ENCODE measurements at places on chromosomes 13 and 19.

DNA sequence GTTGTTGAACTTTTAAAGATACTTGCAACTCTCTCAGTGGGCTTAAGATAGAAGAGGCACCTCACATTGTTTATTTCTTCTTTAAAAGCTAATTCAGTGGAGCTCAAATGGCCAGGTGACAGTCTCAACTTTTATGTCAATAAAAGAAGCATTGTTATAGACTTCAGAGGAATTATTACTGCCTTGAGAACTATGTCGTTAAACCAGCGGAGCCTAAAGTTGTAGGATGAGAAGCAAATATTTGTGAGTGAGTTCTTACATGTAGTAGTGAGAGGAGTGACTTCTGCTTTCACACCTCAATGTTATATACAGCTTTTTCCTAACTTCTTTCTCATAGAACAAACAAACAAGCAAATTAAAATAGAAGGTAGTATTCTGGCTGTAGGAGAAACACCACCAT is 31.2 kb upstream of the DGKH start:
- no peak for DNase-seq

- DNase-seq = no peak
Observed at GRCh38 chr19:10228393-10228792, 2.7 kb downstream of the S1PR2 start.

DNA sequence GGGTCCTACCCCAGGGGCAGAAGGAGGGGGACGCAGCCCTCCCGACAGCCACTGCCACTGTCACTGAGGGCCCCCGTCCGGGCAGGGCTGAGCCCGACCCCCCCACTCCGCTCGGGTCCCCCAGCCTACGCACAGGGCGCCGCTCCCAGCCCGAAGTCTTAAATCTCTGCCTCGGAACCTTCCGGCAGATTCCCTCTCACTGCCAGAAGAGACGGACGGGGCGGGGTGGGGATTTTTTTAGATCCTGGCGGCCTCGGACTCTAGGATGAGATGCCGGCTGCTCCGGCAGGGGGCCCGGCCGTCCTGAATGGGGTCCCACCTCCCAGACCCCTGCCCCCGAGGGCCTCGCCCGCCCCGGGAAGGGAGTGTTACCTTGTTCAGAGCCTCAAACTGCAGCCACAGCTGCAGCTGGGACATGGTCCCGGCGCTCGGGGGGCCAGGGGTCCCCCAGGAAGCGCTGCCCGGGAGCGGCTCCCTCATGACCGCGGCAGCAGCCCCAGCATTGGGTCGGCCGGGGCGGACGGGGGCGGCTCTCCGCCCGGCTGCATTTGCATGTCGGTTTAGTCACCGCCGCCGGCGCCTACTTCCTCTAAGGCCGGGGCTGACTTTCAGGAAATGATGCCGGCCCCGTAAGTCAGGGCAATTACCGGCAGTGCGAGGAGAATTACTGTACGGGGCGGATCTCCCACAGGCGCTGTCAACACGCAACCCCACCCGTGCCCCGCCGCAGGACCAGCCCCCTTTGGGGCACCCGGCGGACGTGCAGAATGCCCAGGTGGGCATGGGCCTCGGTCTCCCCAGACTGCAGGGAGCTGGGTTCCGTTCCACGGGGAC is 28.1 kb downstream of the GPX4 start:
- no peak for DNase-seq

DNA sequence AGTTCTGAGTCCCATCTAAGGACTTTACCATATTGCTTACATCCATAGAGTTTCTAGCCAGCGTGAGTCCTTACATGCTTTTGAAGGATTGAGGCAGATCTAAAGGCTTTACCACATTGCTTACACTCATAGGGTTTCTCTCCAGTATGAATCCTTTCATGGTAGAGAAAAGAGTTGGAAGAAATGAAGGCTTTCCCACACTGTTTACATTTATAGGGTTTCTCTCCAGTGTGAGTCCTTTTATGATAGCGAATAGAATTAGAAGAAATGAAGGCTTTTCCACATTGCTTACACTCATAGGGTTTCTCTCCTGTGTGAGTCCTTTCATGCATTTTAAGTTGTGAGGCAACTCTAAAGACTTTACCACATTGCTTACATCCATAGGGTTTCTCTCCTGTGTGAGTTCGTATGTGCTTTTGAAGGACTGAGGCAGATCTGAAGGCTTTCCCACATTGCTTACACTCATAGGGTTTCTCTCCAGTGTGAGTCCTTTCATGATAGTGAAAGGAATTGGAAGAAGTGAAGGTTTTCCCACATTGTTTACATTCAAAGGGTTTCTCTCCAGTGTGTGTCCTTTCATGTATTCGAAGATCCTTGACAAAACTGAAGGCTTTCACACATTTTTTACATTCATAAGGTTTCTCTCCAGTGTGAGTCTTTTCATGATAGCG is 8.4 kb upstream of the ZNF433 start:
- no peak for DNase-seq

- no peak for DNase-seq
Observed at GRCh38 chr19:33399081-33399744, 25.7 kb downstream of the CEBPG start.

- no peak for DNase-seq
Observed at GRCh38 chr13:59774491-59774971, 389.2 kb downstream of the DIAPH3 start.

DNA sequence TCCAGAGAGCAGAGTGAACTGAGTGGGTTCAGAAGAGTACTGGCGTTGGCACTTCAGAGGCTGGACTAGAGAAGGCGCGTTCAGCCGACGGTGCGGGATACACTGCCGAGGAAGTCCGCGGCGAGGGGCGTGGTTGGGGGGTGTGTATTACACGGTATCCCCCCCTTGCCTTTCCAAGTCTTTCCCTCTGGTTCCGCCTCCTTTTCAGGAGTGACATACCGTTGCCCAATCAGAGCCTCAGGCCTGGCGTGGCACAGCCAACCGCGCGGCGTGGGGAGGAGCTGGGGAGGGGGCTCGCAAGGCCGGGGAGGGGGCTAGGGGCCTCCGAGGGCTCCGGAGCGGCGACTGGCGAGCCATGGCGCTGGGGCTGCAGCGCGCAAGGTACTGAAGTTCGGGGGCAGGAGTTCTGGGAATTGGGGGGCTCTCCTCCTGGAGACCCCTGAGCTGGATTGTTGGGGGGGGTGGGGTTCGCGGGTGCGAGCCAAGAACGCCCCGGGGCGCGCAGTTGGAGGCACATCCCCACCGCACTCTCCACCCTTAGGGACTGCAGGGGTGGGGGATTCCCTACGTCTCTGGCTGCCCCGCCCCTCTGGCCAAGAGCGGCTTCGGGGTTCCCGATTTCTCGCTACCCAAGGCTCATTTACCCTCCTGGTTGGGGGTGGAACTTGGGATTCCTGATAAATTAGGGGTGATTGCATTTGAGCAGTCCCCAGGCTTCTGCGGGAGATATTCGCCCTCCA is at the start of gene HIF3A:
Gene HIF3A, plus strand, starts transcription at position 321 of the 740 bp plus-strand sequence. Its CDS starts 35 bp downstream, at position 356.
- DNase-seq = no peak
